Suprapubic skin (tissue), 4 donors: ENCODE measurements at places on chromosomes 11 and 22. TPM values are rescaled to one million over a fixed set of nuclear protein-coding genes. Genes with fewer than 3 reads are reported as not detected.

DNA sequence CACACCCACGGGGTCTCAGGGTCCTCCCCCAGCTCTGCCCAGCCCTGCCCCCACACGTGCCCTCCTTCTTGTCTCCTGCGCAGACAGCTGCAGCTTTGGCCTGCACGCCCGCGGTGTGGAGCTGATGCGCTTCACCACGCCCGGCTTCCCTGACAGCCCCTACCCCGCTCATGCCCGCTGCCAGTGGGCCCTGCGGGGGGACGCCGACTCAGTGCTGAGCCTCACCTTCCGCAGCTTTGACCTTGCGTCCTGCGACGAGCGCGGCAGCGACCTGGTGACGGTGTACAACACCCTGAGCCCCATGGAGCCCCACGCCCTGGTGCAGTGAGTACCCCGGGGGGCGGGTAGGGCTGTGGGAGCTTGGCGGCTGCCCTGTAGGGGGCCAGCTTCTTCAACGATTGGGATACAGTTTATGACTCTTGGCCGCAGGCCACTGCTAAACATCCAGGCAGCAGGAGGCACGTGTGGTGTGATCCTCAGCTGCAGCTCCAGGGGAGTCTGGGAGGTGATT, 30.8 kb downstream of the ST14 start:
- no peaks in the 10 kb centered on the region for H3K27me3 ChIP-seq
- H3K4me3 ChIP-seq = no peak overlapping the region
- H3K27ac ChIP-seq = no peak overlapping the region
- peaks cover 39% of the 10 kb centered on the region for H3K36me3 ChIP-seq
- no peak for DNase-seq

DNA sequence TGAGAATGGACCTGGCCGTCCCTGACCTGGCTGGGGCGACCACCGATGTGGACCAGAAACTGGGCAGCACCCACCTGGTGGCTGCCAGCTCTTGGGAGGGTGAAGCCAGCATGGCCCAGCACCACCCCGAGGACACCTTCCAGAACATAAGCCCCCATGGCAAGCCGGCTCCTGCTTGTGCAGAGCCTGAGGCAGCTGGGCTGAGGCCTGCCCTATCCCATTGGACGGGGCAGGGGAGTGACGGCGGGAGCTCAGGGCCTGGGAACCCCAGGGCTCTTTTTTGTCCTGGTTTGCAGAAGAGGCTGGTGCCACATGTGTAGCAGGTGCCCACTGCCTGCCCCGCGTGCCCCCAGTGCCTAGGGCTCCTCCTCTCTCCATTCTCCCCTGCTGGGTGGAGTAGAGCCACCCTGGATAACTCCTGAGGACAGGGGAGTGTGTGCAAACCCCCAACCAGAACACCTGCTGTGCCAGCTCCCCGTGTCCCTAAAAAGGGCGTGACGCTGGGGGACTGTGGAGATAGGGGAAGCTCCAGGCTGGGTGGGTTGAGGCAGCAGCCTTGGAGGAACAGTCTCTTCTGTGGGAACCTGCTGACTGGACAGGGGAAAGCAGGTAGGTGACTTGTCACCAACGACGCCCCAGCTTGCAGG, 11.9 kb downstream of the DUSP8 start:
- no peaks in the 10 kb centered on the region for H3K27me3 ChIP-seq
- H3K27ac ChIP-seq = peak overlapping the region; percentile 72
- peak; percentile 60 for DNase-seq
- peaks cover 27% of the 10 kb centered on the region for H3K4me1 ChIP-seq
- H3K36me3 ChIP-seq = peaks cover 7% of the 10 kb centered on the region

DNA sequence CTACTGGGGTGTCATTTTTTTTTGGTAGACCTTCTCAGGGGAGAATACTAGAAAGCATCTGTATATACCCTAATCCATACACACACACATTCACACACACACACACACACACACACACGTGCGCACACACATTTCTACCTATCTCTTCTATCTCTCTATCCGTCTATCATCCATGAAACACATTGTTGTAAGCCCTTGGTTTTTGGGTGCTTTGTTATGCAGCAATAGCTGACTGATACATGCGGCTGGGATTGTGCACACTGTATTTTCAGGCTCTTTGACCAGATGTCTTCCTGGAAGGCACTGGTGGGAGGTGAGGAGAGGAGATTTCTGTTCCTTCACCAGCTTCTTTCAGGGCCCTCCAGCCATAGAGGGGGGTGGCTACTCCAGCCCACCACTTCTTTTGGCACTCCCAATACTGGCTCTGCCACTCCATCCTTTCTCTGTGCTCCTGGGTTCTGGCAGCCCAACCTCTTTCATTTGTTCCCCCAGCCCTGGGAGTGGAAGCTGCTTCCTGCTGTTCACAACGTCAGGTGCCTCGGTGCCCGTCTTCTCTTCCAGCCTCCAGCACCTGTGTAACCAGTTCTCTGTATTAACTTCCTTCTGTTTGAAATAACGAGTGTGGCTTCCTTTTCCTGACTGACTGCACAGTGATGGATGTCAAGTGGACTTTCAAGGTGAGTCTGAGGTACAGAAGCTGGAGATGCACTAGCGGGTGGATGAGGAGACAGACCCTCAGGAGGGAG, 12.4 kb upstream of the MUC2 start:
- H3K27ac ChIP-seq = no peak overlapping the region
- peaks cover 12% of the 10 kb centered on the region for H3K27me3 ChIP-seq
- no peak overlapping the region for H3K4me3 ChIP-seq
- no peaks in the 10 kb centered on the region for H3K4me1 ChIP-seq
- H3K36me3 ChIP-seq = no peaks in the 10 kb centered on the region

- H3K4me3 ChIP-seq = no peak overlapping the region
- no peak for DNase-seq
- H3K4me1 ChIP-seq = no peaks in the 10 kb centered on the region
- H3K27ac ChIP-seq = no peak overlapping the region
- H3K27me3 ChIP-seq = no peaks in the 10 kb centered on the region
These were observed 57.7 kb upstream of the RASSF10 start for GRCh38 chr11:12951376-12951775.

- H3K4me1 ChIP-seq = no peaks in the 10 kb centered on the region
- H3K36me3 ChIP-seq = peaks cover 39% of the 10 kb centered on the region
- no peak for DNase-seq
- H3K4me3 ChIP-seq = no peak overlapping the region
- H3K27me3 ChIP-seq = no peaks in the 10 kb centered on the region
- H3K27ac ChIP-seq = no peak overlapping the region
These were observed 27.6 kb downstream of the KDM2A start for GRCh38 chr11:67146516-67147226.

- H3K27ac ChIP-seq = no peak overlapping the region
- peaks cover 8% of the 10 kb centered on the region for H3K4me1 ChIP-seq
- peak; percentile 61 for DNase-seq
- peaks cover 6% of the 10 kb centered on the region for H3K27me3 ChIP-seq
- H3K36me3 ChIP-seq = no peaks in the 10 kb centered on the region
- H3K4me3 ChIP-seq = no peak overlapping the region
These were observed 85.2 kb downstream of the BUD13 start for GRCh38 chr11:116687458-116688201.

GRCh38 chr11:44376423-44376822, 66.5 kb upstream of the ALX4 start:
- no peaks in the 10 kb centered on the region for H3K4me1 ChIP-seq
- H3K36me3 ChIP-seq = no peaks in the 10 kb centered on the region
- no peak overlapping the region for H3K4me3 ChIP-seq
- DNase-seq = peak; percentile 32
- no peak overlapping the region for H3K27ac ChIP-seq

GRCh38 chr11:104164028-104164520, at the start of gene PDGFD:
PDGFD (minus strand) TSS chr11:104164147.
- H3K36me3 ChIP-seq = no peaks in the 10 kb centered on the region
- no peak within 1 kb of the TSS for H3K27ac ChIP-seq
- peak; percentile 80 for DNase-seq
- peak within 1 kb of the TSS; percentile 57 for H3K4me3 ChIP-seq
- H3K4me1 ChIP-seq = peaks cover 13% of the 10 kb centered on the region
- peaks cover 8% of the 10 kb centered on the region for H3K27me3 ChIP-seq

GRCh38 chr22:42994276-42994916, 20.6 kb downstream of the PACSIN2 start:
- no peak for DNase-seq
- no peaks in the 10 kb centered on the region for H3K36me3 ChIP-seq
- peak overlapping the region; percentile 83 for H3K27ac ChIP-seq
- H3K4me3 ChIP-seq = peak overlapping the region; percentile 29
- no peaks in the 10 kb centered on the region for H3K27me3 ChIP-seq

GRCh38 chr11:28674433-28675103, 566.4 kb downstream of the METTL15 start:
- H3K36me3 ChIP-seq = no peaks in the 10 kb centered on the region
- H3K27me3 ChIP-seq = no peaks in the 10 kb centered on the region
- H3K4me3 ChIP-seq = no peak overlapping the region
- DNase-seq = no peak
- no peak overlapping the region for H3K27ac ChIP-seq

GRCh38 chr22:33792832-33793231, 127.4 kb downstream of the LARGE1 start:
- no peaks in the 10 kb centered on the region for H3K36me3 ChIP-seq
- H3K4me1 ChIP-seq = peaks cover 7% of the 10 kb centered on the region
- H3K4me3 ChIP-seq = no peak overlapping the region

DNA sequence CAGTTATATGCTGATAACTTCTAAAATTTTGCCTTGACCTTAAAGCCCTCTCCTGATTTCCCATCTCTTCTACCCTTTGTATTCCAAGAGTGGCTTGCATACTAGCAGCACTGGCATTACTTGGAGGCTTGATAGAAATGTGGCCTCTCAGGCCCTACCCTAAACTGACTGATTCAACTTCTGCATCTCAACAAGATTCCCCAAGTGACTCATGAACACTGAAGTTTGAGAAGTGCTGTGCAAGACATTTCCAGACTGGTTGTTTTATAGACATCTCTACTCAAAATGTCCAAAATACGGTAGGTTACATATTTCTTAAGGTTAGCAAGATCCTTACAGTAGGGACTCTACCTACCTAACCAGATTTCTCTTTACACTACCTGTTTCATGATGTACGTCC, 48.6 kb downstream of the SESN3 start:
- no peaks in the 10 kb centered on the region for H3K4me1 ChIP-seq
- no peak overlapping the region for H3K4me3 ChIP-seq
- no peak overlapping the region for H3K27ac ChIP-seq
- no peak for DNase-seq
- peaks cover 34% of the 10 kb centered on the region for H3K36me3 ChIP-seq

DNA sequence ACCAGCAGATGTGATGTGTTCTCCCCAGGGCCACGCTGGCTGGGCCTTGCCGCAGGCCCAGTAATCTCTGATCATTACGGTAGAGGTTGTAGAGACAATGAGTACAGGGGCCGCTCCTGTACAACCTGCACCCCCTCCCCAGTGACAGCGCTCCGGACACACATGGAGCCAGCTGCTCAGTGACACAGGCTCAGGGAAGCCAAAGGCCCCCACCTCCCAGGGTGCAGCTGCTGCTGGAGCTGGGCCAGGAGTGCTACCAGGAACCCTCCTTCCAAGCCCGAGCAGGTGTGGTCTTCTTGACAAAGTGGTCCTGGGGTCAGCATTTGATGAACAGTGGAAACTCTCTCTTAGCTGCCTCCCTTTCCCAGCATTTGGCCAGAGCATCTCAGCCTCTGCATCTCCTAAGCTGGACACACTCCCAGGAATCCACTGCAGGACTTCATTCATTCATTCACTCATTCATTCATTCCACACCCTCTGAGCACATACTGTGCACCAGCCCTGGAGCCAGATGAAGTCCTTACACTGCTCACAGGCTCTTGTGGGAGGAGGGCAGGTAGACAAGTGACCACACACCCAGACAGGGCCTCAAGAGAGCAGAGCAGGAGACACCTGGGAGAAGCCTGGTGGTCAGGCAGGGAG, 49.6 kb upstream of the MPEG1 start:
- no peaks in the 10 kb centered on the region for H3K27me3 ChIP-seq
- H3K27ac ChIP-seq = no peak overlapping the region
- H3K4me3 ChIP-seq = no peak overlapping the region
- no peaks in the 10 kb centered on the region for H3K36me3 ChIP-seq
- no peaks in the 10 kb centered on the region for H3K4me1 ChIP-seq

DNA sequence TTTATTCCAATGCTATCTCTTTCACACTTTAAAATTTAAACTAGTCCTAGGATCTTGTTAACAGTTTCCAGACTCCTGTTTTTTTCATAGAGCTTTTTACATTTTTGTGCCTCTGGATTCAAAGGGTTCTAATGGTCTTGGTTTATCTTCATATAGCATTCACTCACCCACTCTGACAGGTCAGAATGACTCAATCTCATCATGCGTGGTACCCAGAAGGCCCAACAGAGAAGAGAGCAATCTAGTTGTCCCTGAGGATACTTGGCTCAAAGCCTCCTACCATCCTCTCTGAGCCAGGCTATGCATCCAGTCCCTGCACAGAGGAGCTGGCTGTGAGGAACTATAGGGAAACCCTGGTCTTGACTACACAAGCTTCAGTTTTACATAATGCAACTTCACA, 27.5 kb downstream of the MAML2 start:
- peak overlapping the region; percentile 49 for H3K27ac ChIP-seq
- no peak overlapping the region for H3K4me3 ChIP-seq
- no peaks in the 10 kb centered on the region for H3K36me3 ChIP-seq
- DNase-seq = no peak
- H3K4me1 ChIP-seq = peaks cover 82% of the 10 kb centered on the region

GRCh38 chr11:87970762-87971161, 204.5 kb downstream of the RAB38 start:
- H3K4me3 ChIP-seq = no peak overlapping the region
- no peak for DNase-seq
- H3K4me1 ChIP-seq = no peaks in the 10 kb centered on the region

GRCh38 chr11:44955015-44955738, 4.5 kb upstream of the TP53I11 start:
- H3K27me3 ChIP-seq = no peaks in the 10 kb centered on the region
- H3K36me3 ChIP-seq = no peaks in the 10 kb centered on the region
- H3K27ac ChIP-seq = no peak overlapping the region
- no peak overlapping the region for H3K4me3 ChIP-seq

DNA sequence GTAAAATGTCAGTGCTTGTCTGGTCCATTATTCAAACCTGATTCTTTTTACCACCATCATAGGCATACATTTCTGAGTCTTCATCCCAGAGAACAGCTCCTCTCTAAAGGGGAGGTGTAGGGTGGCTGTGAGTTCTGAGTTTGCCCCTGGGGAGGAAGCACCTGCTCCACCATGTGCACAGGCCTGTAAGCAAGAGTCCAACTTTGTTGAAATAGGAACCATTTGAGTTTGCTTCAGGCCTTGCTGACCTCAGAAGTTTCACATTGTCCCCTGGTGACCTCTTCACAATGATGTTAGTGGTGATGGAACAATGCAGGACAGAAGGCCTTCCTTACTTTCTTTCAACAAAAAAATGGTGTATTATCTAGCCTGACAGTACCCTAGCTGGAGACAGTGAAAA, 54.6 kb upstream of the TOP3B start:
- H3K27ac ChIP-seq = no peak overlapping the region
- no peaks in the 10 kb centered on the region for H3K4me1 ChIP-seq
- H3K27me3 ChIP-seq = peaks cover 3% of the 10 kb centered on the region
- H3K4me3 ChIP-seq = no peak overlapping the region
- no peaks in the 10 kb centered on the region for H3K36me3 ChIP-seq

- no peak overlapping the region for H3K27ac ChIP-seq
- H3K4me3 ChIP-seq = no peak overlapping the region
- H3K27me3 ChIP-seq = peaks cover 50% of the 10 kb centered on the region
- no peaks in the 10 kb centered on the region for H3K4me1 ChIP-seq
These were observed 30.7 kb downstream of the ELFN2 start for GRCh38 chr22:37396488-37397084.

OR5W2 gene
- total RNA-seq = not detected

OR6T1 gene
- not detected for total RNA-seq

SHANK2 gene
- 13.9 TPM for total RNA-seq

CALCA gene
- not detected for total RNA-seq

B4GAT1 gene
- 31.9 TPM for total RNA-seq

NPTXR gene
- 2.4 TPM for total RNA-seq

HPS5 gene
- 27.0 TPM for total RNA-seq

RFPL3 gene
- total RNA-seq = not detected

RFPL1 gene
- not detected for total RNA-seq

CSNK2A3 gene
- total RNA-seq = 6.8 TPM

NXPE4 gene
- total RNA-seq = not detected

TMPRSS6 gene
- total RNA-seq = 0.47 TPM

UBQLN3 gene
- not detected for total RNA-seq

NLRP6 gene
- total RNA-seq = 0.89 TPM

TP53I11 gene
- 91.5 TPM for total RNA-seq

KIRREL3 gene
- total RNA-seq = not detected
